ENCODE measurements at places on chromosomes 6 and 20. TPM values are rescaled to one million over a fixed set of nuclear protein-coding genes. Genes with fewer than 3 reads are reported as not detected.

DNA sequence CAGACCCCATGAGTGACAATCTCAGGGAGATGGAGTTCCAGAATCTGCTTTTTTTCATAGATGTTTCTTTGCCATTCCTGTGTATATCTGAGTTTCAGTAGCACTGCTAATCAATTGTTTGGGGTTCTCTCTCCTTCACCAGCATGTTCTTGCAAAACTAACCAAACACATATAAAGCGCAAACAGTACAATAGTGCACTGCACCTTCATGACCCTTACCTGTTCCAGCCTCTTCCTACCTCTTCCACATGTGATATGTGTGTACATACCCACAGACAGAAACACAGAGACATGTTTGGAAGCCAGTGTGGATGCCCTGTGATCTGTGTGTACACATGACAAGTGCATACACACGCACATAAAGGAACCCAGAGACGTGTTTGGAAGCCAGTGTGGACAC, 1.8 kb upstream of the CEP43 start:
- DNase-seq: no peak

DNA sequence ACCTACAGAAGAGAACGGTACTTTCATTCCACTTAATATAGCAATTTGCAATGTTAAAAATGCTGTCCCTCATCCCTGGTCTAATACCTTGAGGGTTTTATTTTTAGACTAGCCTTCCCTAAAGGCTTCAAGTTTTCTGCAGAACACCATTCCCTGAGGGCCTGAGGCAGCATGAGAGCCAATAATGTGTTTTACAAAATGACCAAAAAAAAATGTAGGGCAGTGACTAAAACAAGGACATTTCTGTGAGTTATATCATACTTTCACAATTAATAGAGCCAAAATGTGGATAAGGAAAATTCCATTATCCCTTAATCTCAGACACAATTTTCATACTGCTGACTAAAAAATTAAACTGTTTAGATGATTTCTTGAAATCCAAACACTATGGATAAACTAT, 22.7 kb downstream of the GPR63 start:
- no peak for DNase-seq

DNA sequence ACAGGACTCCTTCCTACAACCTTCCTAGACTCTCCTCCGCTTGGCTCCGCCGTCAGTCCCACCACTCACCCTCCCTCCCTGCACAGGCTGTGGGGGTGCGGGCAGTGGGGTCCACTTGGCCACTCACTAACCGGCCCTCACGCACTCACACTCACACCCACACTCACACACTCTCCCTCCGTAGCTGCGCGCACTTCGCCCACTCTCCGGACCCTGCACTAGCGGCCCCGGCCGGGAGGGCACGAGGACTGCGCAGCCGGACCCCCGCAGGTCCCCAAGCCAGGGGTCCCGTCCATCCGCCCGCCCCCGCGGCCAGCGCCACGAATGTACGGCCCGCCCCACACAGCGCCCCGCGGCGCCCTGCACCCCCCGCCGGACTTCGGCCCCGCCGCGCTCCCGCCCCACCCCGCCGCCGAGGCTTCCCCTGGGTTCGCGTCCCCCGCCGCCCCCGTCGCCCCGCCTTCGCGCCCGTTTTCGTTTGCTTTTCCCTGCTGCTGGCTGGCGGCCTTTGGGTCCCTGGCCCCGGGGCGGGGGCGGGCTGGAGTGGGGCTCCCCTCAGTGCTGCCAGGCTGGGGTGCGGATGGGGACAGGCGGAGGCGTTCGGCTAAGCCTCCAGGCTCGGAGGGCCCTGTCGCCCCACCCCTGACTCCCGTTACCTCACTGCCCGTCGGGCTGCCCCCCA, 23.0 kb upstream of the SLC22A7 start:
- DNase-seq: no peak

Gene ACTL10
- total RNA-seq: 2.6 TPM

Gene CLPSL2
- not detected for total RNA-seq

Gene TFAP2C
- total RNA-seq: 66.9 TPM

Gene EYS
- total RNA-seq: not detected

All from breast epithelium (tissue), 4 donors.